ENCODE measurements at places on chromosomes 2 and 18.

GRCh38 chr18:57353940-57354461, 1.6 kb downstream of the ST8SIA3 start:
- DNase-seq: no peak

GRCh38 chr2:9824441-9824840, 18.8 kb upstream of the TAF1B start:
- no peak for DNase-seq

GRCh38 chr2:120403676-120404075, 57.7 kb downstream of the INHBB start:
- DNase-seq: no peak

DNA sequence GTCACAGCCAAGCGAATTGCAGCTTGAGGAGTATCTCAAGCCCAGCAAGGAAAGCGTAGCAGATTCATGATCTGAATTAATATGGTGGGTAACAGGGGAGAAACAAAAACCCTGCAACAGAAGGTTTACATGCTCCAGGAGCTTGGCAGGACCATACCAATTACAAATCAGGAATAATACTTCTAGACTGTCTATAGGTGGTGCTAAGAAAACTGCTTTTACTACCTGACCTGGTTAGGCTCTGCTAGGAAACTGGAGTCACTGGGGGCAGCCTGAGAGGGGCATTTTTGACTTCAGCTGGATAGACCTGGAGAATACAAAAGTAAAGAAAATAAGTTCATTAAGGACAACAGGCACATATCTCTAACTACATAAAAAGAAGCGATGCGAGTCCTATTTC, 24.6 kb upstream of the SPOPL start:
- DNase-seq: no peak

DNA sequence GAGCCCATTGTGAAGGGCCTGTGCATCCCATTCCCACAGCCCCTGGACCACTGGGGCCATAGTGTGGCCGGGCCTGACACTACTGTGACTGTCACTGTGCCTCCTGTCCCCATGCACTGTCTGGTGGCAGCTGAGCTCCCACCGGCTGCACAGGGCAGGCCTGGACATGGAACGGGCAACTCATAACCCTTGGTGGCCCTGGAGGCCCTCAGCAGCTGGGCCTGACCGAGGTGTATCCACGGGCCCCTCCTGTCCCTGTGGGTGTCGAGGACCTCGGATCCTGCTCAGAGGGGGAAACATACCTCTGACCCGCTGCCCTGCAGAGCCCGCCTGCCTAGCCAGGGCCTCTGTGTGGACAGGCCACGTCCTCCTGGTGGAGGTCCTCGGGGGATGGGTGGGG, 7.8 kb upstream of the GAL3ST2 start:
- DNase-seq: no peak

- peak; percentile 70 for DNase-seq
Observed at GRCh38 chr2:174335988-174336500, 1.3 kb downstream of the SP9 start.

DNA sequence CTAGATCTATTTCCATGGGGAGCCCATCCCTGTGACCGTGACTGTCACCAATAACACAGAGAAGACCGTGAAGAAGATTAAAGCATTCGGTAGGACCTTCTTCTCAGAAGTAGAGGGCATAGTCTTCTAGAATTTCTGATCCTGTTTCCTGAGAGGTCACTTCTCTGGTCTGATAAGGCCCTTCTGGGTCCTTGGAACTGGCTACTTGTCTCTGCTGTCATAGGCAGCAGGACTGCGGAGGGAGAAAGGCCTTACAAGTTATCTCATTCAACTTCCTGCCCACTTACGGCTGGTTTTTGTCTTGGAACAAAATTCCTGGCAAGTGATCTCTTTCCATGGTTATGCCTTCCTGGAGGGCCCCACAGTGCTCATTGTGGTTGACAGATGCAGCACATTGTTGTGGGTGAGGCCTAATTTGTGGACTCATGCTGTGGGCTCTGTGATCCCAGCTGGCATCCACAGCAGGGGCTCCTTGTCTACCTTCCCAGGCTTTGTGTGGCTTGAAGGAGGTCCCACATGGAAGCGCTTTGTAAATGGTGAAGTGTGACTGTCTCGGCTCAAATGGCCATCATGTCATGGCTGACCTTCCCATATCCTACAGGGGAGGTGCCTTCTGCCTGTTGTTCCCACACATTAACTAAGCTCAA, 22.0 kb downstream of the SAG start:
- DNase-seq: no peak

DNA sequence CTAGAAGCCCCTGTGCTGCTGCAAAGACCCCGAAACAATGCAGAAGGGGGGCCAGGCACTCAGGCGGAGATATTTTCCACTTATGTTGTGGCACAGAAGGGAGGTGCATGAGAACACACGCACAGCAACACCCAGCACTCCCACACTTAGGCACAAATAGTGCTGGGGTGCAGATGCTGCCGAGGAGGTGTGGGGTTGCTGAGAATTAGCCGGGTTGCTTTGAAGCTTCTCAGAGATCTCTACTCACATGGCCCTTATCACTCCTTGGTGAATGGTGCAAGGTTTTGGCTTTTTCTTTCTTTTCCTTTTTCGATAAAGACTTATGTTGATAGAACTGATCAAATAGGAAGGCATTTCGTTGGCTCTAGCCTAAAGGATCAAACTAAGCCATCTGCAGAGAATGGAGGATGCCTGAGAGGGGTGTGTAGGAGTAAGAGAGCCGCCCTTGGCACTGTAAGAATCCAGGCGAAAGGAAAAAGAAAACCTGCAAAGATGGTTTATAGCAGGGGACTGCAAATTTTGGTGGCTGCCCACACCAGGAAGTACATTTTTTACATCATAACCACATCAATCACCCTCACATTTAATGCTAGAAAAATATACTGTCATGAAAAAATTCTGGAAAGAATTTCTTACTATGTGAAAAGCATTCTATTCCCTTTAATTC, 27.9 kb upstream of the FHL2 start:
- DNase-seq: no peak

DNA sequence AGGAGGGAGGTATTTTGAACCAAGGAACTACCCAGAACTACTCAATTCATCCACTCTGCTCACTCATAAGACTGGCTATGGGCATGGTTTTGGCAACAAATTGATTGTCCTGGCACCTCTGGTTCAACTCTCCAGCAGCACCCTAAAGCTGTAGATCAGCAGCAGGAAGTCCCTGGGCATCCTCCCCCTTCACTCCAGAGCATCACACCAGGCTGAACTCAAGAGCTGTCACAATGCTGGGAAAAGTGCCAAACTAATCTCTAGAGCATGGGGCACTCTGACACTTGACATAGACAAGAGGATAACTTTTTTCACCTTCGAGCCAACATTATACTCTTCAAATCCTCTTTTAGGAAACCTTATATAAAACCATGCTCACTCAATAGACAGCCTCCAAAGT, 154.1 kb upstream of the RBBP8 start:
- DNase-seq: no peak

DNA sequence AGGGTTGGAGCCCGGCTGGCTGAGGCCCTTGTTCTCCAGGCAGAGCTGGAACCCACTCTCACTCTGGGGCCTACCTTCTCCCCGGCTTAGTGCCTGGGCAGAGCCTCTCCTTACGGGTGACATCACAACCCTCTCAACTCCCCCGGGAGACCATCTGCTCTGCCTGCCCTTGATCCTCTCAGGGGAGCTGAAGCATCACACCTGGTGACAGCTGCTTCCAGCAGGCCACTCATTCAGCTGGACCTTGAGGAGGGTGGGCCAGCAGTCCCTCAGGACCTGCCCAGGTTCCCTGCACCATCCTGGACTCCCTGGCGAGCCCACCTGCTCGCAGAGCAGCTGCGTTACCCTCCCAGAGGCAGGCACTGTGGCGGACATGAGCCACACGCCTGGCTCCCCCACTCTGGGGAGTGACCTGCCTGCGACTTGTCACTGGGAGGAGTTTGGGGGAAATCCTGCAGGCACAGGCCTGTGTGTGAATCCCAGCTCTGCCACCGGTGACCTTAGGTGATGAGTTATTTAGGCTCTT, 13.1 kb downstream of the HS6ST1 start:
- no peak for DNase-seq

DNA sequence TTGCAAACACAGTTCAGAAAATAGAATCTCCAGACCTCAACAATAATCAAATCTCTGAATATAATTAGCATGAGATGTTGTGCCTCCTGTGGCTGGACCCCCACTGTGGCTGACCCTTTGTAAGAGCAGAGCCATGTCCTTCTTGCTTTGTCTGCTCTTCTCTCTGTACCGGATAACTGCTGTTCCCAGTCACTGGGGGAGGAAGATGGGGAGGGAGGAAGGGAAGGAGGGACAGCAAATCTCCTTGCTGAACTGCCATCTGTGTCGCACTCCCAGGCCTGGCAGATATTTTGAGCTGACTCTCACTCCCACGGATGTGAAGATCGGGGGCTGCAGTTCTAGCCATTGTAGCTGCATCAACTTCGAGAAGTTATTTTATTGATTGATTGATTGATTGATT, 319.0 kb upstream of the CXCR4 start:
- no peak for DNase-seq

DNA sequence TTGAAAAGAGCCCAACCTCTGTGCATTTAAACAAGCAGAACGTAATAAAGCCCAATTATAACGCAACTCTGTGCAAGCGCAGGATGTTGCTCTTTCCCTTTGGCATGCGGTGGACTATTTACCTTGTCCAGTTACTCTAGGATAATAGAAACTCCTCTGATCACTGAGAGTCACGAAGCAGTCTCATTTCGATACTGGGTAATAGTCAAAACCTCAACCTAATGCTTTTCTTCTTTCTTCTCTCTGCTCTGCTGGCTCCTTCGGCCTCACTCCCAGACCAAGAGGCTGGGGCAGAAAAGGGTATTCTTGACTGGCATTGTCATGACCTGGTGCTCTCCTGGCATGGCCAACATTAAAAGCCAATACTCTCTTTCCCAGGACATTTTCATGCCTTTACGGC, 89.7 kb upstream of the GCFC2 start:
- no peak for DNase-seq

GRCh38 chr2:151251012-151251411, 10.7 kb downstream of the RBM43 start:
- DNase-seq: peak; percentile 55

DNA sequence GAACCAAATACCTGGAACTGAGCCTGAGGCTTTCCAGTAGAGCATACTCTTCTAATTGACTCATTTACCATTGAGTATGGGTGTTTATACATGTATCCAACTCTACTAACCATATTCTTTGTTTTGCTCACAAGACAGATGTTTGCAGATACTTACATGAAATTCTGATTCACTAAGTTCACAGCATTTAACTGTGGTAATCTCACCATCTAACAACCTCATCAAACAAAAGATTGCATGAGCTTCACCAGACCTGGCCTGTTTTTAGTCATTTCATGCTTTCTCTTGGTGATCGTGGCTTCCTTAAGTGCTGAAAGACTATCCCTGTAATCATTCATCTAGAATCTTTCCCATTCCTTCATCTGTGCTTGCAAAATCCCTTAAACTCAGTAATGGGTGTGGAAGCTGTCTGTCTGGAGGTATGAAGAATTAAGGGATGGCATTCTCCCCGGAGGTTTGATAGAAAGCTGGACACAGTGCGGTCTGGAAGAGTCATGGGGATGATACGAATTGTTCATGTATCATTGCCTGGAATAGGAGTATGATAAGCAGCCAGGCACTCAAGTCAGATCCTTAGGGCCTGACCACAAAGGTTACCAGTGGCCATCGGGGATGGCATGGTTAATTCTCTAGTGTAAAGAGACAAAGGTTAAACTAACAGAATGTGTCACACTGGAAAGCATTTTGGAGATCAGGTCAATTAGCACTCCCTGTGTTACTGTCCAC, 42.0 kb upstream of the IL1R1 start:
- DNase-seq: no peak

GRCh38 chr2:188573453-188573852, 281.8 kb downstream of the GULP1 start:
- no peak for DNase-seq

DNA sequence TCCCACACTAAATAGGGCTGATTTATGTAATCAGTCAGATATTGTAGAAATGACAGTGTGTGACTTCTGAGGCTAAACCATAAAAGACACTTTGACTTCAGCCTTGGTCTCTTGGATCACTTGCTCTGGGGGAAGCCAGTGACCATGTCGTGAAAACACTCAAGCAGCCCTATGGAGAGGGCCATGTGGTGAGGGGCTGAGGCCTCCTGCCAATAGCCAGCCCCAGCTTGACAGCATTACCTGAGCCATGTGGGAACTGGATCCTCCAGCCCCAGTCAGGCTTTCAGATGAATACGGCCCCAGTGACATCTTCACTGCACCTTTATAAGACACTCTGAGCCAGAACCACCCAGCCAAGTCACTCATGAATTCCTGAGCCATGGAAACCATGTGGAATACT, 20.8 kb downstream of the TNS1 start:
- no peak for DNase-seq

DNA sequence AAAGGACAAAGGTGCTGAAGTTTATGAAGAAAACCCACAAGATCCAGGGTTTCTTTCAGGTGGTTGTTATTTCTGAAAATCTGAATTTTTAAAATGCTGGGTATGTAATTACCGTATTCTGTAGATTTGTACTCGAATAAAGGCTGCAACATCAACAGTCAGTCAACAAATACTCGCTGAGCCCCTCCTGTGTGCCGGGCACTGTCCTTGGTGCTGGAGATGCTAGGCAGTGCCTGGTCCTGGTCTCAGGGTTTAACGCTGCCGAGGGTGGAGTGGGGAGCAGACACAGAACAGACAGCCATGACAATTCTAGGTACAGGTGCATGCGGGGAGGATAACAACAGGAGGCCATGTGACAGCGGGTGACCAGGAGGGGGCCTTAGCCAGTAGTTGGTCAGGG, 27.2 kb upstream of the PDIA6 start:
- no peak for DNase-seq

DNA sequence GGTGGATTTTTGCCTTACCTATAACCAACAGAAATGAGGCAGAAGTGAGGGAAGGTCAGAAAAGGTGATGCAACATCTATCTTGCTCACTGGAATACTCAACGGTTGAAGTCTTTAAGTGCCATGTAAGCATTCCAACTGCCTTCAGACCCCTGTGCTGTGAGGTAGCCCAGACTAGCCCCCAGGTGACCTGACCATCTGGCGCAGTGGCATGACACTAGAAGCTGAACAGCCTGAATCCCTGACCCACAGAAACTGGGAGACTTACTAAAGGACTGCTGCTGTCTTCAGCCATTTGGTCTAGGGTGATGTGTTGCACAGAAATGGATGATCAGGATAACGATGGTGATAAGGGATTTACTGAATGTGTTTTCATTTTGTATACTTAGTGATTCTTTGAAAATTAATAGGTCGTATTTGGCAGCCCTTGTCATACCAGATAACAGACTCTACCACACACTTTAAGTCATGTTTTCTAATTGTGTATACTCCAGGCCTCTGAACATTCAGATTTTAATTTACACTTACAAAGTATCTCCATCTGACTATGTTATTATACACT, 161.5 kb downstream of the STK39 start:
- no peak for DNase-seq

- DNase-seq: no peak
Observed at GRCh38 chr2:59693231-59693959, 860.1 kb downstream of the BCL11A start.

- peak; percentile 31 for DNase-seq
Observed at GRCh38 chr2:182020286-182021070, 34.8 kb downstream of the PPP1R1C start.

- DNase-seq: no peak
Observed at GRCh38 chr2:186429104-186429503, 57.0 kb upstream of the ZC3H15 start.

- DNase-seq: no peak
Observed at GRCh38 chr2:46555011-46555410, 75.6 kb downstream of the TMEM247 start.

GRCh38 chr2:231682603-231683291, 25.6 kb upstream of the PTMA start:
- no peak for DNase-seq
